Hair follicle dermal papilla cell (primary cell): ENCODE measurements at places on chromosomes 2 and 18. TPM values are rescaled to one million over a fixed set of nuclear protein-coding genes. Genes with fewer than 3 reads are reported as not detected.

The HJURP gene
- 2.6 and 2.8 TPM in 2 replicates for total RNA-seq

The INSIG2 gene
- total RNA-seq: 6.9 and 8.9 TPM in 2 replicates

The C1GALT1C1L gene
- total RNA-seq: 0.16 and 0.97 TPM in 2 replicates

The CHST9 gene
- not detected in 2 replicates for total RNA-seq

The LOXHD1 gene
- not detected in 2 replicates for total RNA-seq

The NFATC1 gene
- 3.2 and 5.0 TPM in 2 replicates for total RNA-seq

The SLC40A1 gene
- 6.3 and 15.3 TPM in 2 replicates for total RNA-seq

The CD8A gene
- not detected in 2 replicates for total RNA-seq

The SCN3A gene
- not detected in 2 replicates for total RNA-seq

The CNGA3 gene
- under 0.01 and 0.12 TPM in 2 replicates for total RNA-seq

The RBKS gene
- total RNA-seq: 1.3 TPM in 2 replicates

The ZNF385B gene
- total RNA-seq: under 0.01 TPM in 1 of 2 replicates, not detected in the other

The DCDC2C gene
- total RNA-seq: not detected in 2 replicates

The SLC9A4 gene
- total RNA-seq: under 0.01 TPM in 1 of 2 replicates, not detected in the other

The CLIP4 gene
- 56.3 and 72.7 TPM in 2 replicates for total RNA-seq

The FMNL2 gene
- total RNA-seq: 30.1 and 36.0 TPM in 2 replicates

The CDH19 gene
- total RNA-seq: under 0.01 TPM in 1 of 2 replicates, not detected in the other

The SERPINB10 gene
- 0.16 TPM in 1 of 2 replicates, not detected in the other for total RNA-seq

The CTAGE1 gene
- not detected in 2 replicates for total RNA-seq

The TBC1D8 gene
- total RNA-seq: 16.4 and 23.6 TPM in 2 replicates

The ERICH2 gene
- total RNA-seq: not detected in 2 replicates

The CXCR1 gene
- total RNA-seq: not detected in 2 replicates

The MFF gene
- 52.8 and 72.7 TPM in 2 replicates for total RNA-seq

The DNAH6 gene
- under 0.01 and 0.32 TPM in 2 replicates for total RNA-seq

The SETBP1 gene
- total RNA-seq: 23.3 and 32.0 TPM in 2 replicates

The IGFBP5 gene
- total RNA-seq: 206 and 734 TPM in 2 replicates

The OTOS gene
- total RNA-seq: not detected in 2 replicates

The SF3B6 gene
- 57.9 and 70.6 TPM in 2 replicates for total RNA-seq
